ENCODE measurements at places on chromosomes 4 and X.
A peak's percentile ranks its signal among the peaks of the same experiment; 100 is the strongest.

DNA sequence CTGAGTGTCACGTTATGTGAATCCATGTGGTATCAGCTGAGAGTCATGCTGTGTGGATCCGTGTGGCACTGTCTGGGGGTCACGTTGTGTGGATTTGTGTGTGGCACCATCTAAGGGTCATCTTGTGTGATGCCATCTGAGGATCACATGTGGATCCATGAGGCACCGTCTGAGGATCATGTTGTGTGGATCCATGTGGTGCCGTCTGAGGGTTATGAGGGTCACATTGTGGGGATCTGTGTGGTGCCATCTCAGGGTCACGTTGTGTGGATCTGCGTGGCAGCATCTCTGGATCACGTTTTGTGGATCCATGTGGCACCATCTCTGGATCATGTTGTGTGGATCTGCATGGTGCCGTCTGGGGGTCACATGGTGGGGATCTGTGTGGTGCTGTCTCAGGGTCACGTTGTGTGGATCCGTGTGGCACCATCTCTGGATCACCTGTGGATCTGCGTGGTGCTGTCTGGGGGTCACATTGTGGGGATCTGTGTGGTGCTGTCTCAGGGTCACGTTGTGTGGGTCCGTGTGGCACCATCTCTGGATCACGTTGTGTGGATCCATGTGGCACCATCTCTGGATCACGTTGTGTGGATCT lies 6.9 kb downstream of the PDE6B start:
- no peak for DNase-seq

DNA sequence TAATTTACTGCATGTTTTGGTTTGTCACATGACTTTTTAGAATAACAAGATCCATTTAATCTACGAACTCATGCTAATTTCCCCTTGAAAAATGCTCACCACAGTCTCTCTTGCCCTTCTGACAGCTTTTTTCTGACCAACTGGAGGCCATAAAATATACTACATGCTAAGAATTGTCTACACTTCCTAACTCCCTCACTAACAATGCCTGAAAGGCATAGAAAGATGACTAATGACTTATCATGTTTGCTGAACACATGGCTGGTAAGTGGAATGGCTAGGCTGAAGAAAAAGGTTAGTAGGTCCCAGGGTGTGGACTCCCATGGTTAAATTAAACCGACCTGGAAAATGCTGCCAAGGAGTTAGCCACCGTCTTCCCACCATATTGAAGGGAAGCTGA lies 309.9 kb downstream of the SPOCK3 start:
- DNase-seq, result no peak

DNA sequence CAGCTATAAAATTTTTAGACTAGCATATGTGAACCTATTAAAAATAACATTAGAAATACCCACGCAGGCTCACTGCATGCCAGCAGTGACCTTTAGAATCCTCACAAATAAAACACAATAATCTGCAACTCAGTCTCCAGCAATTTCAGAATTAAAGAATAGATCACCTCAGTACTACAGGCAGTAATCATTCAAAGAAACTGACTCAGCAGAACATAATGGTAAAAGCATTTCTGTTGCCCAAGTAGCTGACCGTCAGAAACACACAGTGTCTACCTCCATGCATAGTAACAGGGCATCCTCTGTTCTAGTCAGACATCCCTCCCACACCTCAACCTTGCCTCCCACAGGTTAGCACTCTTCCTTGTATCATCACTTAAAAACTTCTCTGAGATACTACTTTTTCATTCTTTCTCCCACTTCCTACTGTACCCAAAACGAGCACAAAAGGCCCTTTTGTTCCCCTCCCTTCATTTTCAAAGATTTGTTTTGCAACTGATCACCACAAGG lies 65.7 kb upstream of the BEND2 start:
- no peak for DNase-seq

- DNase-seq, result no peak
Observed at GRCh38 chr4:170374770-170375169, 285.0 kb upstream of the AADAT start.

GRCh38 chrX:41468647-41469323 lies 21.6 kb downstream of the NYX start:
- DNase-seq, result no peak

DNA sequence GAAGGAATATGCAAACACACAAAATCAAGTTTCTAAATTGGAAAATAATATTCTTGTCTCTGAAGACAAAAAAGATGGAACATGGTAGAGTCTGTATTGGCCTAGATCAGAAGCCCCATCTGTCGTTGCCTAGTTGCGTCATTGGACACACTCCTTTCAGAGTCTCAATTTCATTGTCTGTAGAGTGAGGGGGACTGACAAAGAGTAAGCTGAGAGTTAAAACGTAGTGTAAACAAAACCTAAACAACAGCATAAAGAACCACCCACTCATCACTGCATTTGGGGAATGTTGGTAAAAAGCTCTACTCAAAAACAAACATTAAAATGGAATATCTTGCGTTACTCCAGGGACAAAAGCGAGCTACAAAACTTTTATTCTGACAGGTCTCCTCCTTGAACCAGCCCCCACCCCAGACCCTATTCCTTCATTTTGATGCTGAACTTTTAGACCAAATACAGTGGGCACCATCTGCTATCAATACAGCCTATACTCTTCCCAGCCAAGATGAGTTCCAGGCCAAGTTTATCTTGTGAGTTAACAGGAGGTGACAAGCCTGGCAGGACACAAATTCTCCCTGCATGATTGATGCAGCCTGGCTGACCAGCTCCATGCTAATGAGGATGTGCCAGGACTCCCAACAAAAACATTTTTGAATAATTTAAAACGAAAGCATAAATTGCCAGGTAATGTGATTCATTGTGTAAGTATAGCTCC lies 125.2 kb downstream of the COL25A1 start:
- no peak for DNase-seq

DNA sequence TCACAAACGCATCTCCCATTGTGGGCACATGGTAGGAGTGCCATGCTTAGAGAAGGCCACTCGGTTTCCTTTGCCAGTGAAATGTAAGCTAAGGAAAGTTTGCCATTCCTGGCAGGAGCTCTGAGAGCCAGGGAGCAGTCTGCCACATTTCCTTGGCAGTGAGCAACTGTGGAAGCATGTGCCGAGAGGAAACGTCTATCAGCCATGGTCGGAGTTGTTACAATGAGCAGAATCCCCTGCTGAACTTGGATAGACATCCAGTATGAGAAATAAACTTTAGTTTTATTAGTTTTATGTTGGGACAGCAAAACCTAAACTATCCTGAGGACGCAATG lies 51.1 kb downstream of the ENOPH1 start:
- no peak for DNase-seq

DNA sequence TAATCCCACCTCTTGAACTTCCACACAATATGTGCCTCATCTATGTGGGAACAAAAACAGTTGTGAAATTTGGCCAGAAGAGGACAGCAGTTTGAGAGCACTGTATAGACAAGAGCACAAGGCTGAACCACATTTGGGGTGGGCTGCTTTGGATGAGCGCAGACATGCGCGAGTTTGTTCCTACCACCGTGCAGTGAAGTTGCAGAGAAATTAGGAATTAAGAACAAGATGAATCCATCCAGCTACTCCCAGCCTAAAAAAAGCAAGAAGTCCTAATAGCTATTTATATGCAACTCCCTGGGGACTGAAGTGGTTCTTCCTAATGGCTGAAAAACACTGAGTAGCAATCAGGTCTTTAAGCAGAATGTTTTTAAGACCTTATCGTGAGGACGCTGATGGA lies 1.0 kb downstream of the GAB3 start:
- DNase-seq, result no peak

DNA sequence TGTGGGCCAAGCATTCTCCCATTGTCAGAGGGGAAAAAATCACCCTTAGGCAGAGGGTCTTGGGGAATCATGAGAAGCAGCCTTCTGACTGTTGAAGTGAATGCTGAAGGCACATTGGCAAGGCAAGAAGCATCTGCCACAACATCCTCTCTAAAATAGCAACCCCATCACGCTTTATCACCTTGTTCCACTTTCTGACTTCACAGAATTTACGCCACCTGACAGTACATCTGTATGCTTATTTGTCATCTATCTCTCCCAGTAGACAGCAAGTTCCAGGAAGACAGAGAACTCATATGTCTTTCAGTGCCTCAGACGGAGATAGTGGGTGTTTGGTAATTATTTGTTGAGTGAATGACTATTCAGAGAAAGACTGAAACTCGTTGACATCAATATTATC lies 68.4 kb upstream of the SCML1 start:
- DNase-seq, result no peak

DNA sequence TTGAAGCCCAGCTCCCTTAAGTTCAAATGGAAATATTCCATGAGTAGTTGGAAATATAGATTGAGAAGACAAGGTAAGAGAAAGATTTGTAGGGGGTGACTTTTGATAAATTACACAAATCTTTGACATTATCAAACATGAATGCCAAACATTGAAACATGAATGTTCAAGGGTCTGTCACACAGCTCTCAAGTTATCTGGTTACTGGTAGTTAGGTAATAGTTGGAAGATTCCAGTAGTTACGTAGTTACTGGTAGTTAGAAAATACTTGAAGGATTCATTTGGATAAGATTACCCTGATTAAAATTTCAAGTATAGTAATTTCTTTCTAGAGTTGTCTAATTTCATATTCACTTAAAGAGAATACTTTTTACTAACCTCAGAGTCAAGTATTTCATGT lies 20.7 kb downstream of the KIAA0232 start:
- DNase-seq, result no peak

DNA sequence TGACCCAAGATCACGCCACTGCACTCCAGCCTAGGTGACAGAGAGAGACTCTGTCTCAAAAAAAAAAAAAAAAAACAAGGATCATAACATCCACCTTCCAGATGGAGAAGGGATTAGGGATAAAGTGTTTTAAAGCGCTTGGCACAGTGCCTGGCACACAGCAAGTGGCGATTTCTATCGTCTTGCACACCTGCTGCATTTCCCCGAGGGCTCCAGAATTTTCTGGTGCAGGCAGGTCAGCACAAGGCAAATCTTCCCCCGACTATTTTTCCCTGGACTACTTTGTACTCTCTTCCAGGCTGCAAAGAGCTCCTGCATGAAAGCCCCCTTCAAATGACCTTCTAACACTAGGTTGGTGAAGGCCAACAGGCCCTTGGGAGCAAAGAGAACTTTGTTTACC lies 57.3 kb downstream of the APBB2 start:
- DNase-seq, result no peak

DNA sequence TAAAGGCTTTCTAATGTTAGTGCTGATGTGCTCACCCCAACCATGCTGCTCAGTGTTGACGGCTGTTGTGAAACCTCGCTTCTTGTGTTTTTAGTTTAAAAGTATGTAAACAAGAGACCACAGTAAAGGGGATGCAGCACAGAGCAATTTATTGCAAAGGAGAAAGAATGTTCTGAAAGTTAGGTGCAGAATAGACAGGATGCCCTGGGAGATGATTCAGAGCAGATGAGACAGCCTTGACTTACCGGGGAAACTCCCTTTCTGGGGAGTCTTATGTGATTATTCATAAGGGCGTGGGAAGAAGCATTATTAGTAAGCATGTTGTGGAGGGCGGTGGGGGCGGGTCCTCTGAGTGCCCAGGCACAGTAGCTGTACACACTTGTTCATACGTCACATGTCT lies 47.7 kb downstream of the EVC start:
- DNase-seq, result no peak

DNA sequence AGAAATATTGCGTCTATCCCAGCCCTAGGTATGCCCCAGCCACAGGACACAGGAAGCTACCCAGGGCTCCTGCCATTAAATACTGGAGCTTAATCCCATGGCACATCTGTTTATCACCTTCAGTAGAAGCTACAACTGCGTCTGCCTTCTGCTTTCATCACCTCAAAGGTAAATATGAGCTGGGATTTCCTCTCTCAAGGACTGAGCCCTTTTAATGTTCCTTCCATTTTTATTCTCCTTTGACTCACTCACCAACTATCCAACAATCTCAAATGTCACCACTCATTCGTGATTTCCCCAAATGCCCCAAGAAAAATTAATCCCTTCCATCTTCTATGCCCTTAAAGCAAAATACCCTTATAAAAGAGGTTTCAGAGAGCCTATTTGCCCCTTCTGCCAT lies 1.8 kb upstream of the MID1 start:
- DNase-seq, result no peak

- no peak for DNase-seq
Observed at GRCh38 chr4:108941904-108942430, 179.1 kb upstream of the ETNPPL start.

DNA sequence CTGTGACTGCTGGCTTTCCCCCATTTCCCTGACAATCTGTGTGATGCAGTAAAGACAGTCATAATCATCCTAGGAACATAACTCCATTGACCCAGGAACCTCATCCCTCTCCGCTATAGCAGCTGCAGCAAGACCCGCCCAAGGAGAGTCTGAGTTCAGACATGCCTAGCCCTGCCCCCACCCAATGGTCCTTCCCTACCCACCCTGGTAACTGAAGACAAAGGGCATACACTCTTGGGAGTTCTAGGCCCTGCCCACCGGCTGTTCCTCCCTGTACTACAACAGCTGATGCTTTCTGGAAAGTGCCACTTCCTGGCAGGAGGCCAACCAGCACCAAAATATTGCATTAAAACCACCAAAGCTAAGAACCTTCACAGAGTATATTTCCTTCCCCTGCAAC lies 1035.6 kb downstream of the C4orf33 start:
- DNase-seq, result no peak

GRCh38 chr4:121353213-121353612 lies 27.6 kb downstream of the QRFPR start:
- DNase-seq, result no peak

DNA sequence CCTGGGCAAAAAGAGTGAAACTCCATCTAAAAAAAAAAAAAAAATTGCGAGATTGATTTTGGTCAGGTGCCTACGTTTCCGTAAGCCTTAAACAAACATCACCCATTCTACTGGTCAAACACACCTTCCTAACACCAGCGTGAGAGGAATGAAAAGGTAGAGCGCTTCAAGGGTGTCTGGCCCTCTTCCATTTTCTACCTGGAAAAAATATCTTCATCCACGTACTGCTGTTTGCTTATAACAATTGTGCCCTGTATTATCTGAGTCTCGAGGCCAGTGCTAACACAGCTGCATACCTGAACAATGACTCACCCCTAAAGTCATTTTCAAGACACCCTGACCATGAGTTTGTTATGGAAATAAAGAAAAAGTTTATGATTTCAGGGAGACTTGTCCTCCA lies 13.9 kb downstream of the TMSB4X start:
- DNase-seq, result no peak

- no peak for DNase-seq
Observed at GRCh38 chr4:52931243-52931642, 69.1 kb downstream of the RASL11B start.

- DNase-seq, result no peak
Observed at GRCh38 chr4:104352211-104352610, 142.5 kb downstream of the CXXC4 start.

- no peak for DNase-seq
Observed at GRCh38 chr4:150950657-150951288, 64.3 kb downstream of the LRBA start.

GRCh38 chrX:53163436-53163835 lies 61.6 kb downstream of the KDM5C start:
- DNase-seq, result no peak

GRCh38 chr4:89324671-89325070 lies 17.1 kb upstream of the GPRIN3 start:
- peak; percentile 62 for DNase-seq

All from CD4-positive, alpha-beta T cell treated with Interleukin-15 for 1 hour (primary cell).